ENCODE measurements at places on chromosomes 2 and 18.

GRCh38 chr18:13915995-13916431, 677 bp upstream of the MC2R start:
- DNase-seq: no peak

DNA sequence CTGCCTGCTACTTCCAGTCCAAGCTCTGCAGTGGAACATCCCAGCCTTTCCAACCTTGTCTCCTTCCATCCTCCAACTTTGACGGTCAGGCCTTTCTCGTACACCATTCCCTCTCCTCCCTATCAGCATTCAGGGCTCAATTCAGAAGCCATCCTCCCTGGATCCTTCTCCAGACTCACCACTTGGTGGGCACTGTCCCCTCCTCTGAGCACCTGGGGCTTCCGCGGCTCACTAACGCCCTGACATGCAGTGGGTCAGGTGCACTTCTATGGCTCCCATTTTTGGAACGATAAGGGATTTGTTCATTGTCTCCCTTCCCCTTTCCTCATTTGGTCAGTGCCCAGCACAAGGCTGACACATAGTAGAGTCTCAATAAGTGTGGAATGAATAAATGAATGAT, 56.7 kb downstream of the TNS1 start:
- no peak for DNase-seq

DNA sequence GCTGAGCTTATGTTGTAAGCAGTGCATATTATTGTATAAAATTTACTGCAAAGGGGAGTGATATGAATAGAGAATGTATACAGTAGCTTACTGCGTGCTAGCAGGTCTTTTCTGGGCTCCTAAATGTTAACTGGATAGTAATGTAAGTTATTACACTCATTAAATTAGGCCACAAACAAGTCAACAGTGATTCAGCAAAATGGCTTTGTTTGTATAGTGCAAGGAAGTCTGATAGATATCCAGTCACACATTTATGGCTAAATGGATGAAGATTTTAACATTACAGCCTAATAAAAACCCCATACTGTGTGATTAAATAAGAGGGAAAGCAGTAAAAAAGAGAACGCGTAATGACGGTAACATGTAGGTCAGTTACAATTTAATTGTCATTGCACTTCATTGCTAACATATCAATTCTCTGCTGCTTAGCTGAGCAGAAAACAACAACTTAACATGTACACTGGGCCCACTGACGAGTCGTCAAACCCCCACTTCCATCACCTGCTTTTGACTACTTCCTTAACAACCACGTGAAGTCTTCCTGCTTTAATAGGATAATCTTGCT, 665.0 kb upstream of the FANCL start:
- DNase-seq: no peak

- DNase-seq: no peak
Measured at GRCh38 chr2:164922134-164922533, 33.2 kb downstream of the SLC38A11 start.

- no peak for DNase-seq
Measured at GRCh38 chr2:220365023-220365422, 737.6 kb downstream of the SLC4A3 start.

- no peak for DNase-seq
Measured at GRCh38 chr2:130756053-130756873, 923 bp downstream of the AMER3 start.

GRCh38 chr2:100404411-100404810, 13.1 kb downstream of the CHST10 start:
- no peak for DNase-seq

DNA sequence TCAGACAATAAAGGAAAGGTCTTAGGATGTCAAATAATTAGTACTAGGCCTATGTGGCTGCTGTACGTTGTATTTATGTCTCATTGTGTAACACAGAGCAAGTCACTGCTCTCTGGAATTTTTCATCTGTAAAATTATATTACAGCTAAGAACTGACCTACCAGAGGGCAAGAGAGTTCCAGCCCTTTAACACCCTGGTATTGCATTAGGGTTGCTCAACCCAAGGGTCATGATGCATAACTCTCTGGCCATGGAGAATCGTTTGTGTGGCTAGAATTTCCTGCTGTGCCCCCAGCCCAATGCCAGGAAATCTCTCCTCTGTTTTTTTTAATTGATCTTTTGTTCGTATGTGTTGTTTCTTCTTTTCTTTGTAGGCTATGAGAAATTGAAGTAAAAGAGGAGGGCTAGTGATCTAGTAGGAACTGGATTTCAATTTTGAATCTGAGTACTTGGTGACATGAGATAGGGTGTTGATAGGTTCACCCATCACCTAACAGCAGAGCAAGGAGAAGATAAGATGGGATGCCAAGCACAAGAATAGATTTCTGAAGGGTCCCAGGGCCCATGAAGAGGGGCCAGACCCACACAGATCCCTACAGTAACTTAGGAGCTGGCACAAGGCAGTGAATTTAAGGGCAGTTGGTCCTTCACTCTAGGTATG, 571.2 kb upstream of the TNP1 start:
- DNase-seq: no peak

GRCh38 chr2:88720399-88720798, 28.9 kb downstream of the RPIA start:
- DNase-seq: no peak

GRCh38 chr2:128776461-128777195, 458.0 kb upstream of the HS6ST1 start:
- no peak for DNase-seq

- DNase-seq: no peak
Measured at GRCh38 chr2:136932700-136933099, 167.4 kb downstream of the THSD7B start.
